DMS53 (cell line): ENCODE measurements at places on chromosomes 4 and X.
A peak's percentile ranks its signal among the peaks of the same experiment; 100 is the strongest.

DNA sequence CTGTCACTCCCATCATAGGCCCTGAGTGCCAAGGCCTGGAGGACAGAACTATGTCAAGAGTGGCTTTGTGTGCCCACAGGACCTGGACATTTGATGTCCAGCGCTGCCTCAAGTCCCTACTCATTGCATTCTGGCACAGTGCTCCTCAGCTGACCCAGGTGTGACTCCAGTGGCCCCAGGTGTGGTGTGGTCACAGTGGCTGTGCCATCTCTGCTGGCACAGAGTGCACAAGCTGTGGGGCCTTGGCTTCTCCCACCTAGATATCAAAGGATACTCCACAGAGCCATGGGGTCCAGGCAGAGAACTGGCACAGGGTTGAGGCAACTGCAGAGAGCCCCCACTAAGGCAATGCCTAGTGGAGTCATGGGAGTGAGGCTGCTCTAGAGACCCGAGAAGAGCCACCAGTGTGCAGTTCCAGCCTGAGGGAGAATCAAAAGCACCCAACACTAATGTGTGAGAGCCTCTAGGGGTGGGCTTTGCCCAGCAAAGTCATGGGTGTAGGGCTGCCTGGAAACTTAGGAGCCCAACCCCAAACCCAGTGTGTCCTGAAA lies 25.6 kb downstream of the PYURF start:
- DNase-seq = no peak

DNA sequence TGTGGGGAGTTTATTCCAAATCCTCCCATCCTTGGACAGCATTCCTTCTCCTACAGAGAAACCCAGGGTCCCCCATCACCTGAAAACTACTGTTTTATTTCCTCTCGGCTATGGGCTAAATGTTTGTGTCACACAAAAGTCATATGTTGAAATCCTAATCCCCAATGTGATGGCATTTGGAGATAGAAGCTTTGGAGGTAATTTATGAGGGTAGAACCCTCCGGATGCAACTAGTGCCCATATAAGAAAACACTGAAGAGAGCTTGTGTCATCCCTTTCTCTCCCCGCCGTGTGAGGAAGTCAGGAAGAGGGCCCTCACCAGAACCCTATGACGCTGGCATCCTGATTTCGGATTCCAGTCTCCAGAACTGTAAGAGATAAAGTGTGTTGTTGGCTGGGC lies 127.8 kb upstream of the NOCT start:
- DNase-seq = no peak

- peak; percentile 26 for DNase-seq
These were observed 49.2 kb downstream of the SMARCAD1 start for GRCh38 chr4:94256828-94257227.

DNA sequence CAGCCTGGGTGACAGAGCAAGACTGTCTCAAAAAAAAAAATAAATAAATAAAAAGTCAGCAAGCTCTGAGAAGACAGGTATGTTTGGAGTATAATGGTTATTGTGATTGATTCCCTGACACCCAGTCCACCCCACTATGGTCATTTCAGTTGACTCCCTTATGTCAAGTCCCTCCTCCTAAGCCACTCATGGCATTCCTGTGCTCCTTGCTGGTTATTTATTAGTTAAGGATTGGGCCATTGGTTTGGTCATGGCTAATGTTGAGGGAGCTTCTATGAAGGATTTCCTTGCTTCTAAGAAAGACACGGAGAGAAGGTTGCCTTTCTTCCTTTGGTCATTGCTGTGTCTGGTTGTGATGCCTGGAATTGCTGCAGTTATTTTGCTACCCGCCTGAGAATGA lies 140.1 kb downstream of the UCHL1 start:
- DNase-seq = no peak

DNA sequence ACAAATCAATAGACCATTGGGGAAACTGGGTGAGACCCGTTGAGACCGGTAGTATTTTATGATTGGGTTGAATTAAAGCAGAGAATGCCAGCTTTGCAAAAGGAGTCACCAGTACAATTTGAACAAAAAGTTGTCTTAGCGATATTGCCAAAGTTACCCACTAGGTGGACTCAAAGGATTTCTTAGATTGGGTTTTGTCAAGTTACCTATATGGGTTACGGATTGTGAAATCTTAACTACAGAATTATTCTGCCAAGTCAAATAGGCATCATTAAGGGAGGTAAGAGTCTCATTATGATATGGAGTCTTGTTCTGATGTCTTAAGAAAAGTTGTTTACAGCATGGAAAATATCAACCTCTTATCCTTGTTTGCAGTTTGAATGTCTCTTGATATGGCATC lies 15.0 kb upstream of the CT47A1 start:
- DNase-seq = peak; percentile 58

GRCh38 chrX:121389976-121390714 lies 342.7 kb downstream of the GLUD2 start:
- DNase-seq = peak; percentile 34

- no peak for DNase-seq
These were observed 107.0 kb downstream of the NDST3 start for GRCh38 chr4:118141240-118141639.

DNA sequence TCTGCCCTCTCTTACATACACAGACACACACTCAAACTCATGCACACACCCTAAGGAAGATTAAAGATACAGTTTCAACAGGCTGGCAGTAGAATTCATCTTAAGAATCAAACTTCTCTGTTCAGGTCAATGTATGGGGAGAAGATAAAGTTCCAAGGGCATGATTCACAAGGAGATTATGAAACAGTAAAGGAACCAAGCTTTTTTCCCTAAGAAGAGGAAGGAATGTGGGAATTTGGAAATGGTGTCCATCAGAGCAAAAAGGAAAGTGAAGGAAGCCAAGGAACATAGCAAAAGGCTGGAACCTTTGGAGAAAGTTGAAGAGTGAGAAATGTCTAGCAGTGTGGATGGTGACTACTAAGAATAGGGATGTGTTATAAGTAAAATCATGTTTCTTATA lies 191.0 kb upstream of the NPY2R start:
- DNase-seq = no peak

DNA sequence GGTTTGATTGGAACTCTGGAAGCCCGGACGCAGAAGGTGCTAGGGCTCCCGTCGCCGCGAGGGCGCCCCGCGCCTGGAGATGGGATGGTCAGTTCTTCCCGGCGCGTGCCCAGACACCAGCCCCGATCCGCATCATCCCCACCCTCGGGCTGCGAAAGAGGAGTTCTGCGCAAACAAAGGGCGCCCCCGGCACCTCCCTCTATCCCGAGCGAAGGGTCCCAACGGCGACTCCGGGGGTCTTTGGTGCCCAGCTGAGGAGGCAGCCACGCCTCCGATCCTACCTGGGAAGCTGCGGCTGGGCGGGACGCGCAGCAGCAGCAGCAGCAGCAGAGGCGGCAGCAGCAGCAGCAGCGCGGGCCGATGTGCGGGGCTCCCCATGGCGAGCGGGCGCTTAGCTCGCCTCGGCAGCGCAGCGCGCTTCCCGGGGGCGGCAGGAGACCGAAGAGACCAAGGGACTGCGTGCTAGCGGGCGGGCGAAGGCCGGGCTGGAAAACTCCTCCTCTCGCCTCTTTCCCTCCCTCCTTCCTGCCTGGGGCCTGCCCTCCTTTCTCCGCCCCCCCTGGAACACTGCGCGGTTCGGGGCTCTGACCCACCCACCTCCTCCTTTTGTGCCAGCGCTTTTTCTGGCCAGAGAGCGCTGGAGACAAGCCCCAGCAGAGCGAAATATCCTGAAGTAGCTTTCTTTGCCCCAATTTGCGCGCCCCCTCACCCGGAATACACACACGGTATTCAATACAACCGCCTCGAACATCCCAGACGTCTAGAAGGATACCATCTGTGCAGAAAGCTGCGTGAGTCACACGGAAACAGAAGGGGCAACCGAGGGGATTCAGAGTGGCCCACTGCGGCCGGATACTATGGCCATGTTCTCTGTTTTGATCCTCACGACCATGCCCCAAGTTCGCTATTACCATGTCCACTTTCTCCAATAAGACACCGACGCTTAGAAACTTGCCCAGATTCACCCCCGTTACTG lies at the start of gene SRPX:
Gene SRPX, minus strand, starts transcription at position 457 of the 976 bp plus-strand sequence. Its CDS starts 79 bp downstream, at position 378.
- DNase-seq = peak; percentile 51

DNA sequence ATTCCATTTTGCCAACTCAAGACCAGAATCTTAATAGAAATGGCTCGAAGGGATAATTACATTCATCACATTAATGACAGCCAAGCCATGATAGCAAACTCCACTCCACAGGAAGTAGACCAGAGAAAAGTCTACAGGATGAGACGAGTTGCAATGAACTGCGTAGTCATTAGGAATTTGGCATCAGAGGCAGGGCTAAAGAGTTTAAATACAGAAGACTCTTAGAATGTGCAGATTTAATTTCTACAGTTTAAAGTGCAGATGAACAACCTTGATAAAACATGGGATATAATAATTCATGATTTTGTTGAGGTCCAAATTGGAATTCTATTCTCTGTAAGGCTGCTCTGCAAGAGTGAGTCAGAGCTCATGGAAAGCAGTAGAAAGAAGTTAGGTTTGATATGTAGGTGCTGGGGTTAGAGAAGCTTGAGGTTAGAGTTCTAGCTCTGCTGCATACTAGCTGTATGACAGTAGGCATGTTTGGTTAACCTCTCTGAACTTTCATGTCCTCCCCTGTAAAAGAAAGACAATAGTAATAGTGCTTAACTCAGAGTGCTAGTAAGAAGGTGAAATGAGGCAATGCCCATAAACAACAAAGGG lies 32.2 kb downstream of the LNX1 start:
- peak; percentile 3 for DNase-seq

- no peak for DNase-seq
These were observed 24.4 kb upstream of the DCK start for GRCh38 chr4:70969076-70969475.

DNA sequence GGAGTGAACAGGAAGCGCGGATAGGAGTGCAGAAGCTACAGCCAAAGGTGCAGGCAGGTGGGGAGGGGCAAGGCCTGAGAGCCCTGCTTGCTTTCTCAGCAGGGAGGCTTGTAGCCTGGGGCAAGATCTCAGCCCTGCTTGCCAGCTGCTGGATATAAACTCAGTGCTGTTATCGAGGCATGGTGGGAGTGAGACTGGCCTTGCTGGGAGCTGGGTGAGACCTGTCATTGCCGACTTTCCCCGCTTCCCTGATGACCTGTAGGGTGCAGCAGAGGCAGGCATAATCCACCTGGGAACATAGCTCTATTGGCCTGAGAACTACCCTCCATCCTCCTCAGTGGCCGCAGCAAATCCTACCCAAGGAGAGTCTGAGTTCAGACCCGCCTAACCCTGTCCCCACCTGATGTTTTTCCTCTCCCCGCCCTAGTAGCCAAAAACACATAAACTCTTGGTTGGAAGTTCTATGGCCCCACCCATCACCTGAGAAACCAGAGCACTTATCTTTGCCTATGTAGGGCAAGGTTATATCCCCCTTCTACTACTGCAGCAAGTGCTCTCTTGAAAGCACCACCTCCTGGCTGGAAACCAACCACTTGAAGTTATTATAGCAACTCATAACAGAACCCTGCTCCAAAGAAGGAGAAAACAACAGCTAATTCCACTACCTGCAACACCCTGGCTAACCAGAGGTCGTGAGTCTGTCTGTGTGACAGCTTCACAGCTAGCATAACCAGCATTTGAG lies 80.7 kb downstream of the FHIP1A start:
- peak; percentile 3 for DNase-seq
